NCI-H187 (cell line): ENCODE measurements at places on chromosomes 13 and 19.

GRCh38 chr13:80841414-80841813, 500.5 kb upstream of the SPRY2 start:
- DNase-seq, result no peak

- no peak for DNase-seq
Measured at GRCh38 chr13:111950697-111951096, 116.3 kb upstream of the SOX1 start.

GRCh38 chr19:5676772-5677105, 3.6 kb downstream of the MICOS13 start:
- DNase-seq, result no peak

- DNase-seq, result no peak
Measured at GRCh38 chr19:10876459-10877240, 5.3 kb downstream of the CARM1 start.

DNA sequence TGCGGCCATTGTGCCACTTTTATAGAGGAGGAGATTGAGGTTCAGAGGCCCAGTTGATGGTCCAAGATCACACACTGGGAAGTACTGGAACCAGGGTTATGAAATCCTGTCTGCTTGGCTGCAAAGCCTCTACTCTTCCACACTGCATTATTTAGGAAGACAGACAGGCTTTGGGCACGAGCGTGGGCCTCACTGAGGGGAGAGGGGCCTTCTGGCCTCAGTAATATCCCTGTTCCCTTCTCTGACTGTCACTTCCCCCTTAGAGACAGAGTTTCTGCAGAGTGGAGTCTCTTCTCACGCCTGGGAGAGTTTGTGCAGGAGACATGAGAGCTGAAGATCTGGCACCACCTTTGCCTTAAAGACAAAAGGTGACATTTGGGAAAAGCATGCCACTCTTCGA, 49.0 kb upstream of the PNMA8B start:
- DNase-seq, result no peak

- no peak for DNase-seq
Measured at GRCh38 chr13:97757807-97758206, 195.7 kb upstream of the IPO5 start.

DNA sequence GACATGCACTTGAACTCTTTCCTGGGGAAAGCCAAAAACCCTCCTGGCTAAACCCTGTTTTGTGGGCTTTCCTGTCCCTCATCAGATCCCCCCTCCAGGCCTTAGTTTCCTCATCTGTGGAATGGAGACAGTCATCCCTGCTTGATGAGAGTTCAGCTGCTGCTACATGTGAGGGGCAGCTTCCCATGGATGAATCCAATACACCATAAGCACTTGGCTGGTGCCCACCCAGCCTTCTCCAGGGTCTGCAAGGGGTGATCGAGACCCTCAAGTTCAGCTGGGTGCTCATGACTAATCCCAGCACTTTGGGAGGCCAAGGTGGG, 21.6 kb downstream of the IL12RB1 start:
- no peak for DNase-seq

DNA sequence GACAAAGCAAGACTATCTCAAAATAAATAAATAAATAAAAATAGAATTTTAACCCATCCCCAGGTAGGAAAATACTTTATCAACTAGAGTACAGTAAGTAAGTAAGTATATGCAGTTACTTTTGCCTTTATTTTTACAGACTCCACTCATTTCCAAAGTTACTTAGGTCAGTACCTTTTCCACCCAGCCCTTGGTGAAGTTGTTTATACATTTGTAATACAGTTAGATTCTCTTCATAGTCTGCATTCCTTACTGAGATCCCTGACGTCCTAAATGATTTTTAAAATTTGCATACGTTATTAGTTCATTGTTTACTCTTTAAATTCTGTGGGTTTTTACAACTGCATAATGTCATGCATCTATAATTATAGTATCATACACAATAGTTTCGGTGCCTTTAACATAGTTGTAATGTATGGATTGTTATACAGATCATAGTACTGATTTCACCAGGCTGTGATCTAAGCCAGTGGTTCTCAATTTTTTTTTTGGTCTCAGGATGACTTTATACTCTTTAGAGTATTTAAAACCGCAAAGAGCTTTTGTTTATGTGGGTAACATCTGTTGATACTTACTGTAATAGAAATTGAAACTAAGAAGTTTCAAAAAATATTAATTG, 10.4 kb downstream of the SETDB2 start:
- no peak for DNase-seq

GRCh38 chr13:37492075-37492474, 106.5 kb downstream of the POSTN start:
- DNase-seq, result no peak

- no peak for DNase-seq
Measured at GRCh38 chr13:78398743-78399410, 204.5 kb downstream of the POU4F1 start.

DNA sequence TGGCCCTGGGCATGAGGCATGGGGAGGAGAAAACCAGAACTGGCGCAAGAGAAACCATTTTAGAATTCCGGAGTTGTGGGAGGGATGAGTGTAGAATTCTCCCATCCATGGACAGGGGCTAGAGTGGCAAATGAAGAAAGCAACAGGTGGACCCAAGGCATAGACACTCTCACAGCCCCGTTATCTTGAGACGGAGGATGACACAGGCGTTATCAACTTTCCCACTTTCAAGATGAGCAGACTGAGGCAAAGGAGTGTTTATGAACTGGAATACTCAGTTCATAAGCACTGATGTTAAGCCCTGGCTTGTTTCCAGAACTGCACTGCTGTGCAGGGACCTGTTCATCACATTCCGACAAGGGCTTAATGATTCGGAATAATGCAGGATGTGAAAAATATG, 1.1 kb upstream of the GTF3A start:
- DNase-seq, result no peak

GRCh38 chr19:17757125-17757524, 5.8 kb downstream of the FCHO1 start:
- no peak for DNase-seq

DNA sequence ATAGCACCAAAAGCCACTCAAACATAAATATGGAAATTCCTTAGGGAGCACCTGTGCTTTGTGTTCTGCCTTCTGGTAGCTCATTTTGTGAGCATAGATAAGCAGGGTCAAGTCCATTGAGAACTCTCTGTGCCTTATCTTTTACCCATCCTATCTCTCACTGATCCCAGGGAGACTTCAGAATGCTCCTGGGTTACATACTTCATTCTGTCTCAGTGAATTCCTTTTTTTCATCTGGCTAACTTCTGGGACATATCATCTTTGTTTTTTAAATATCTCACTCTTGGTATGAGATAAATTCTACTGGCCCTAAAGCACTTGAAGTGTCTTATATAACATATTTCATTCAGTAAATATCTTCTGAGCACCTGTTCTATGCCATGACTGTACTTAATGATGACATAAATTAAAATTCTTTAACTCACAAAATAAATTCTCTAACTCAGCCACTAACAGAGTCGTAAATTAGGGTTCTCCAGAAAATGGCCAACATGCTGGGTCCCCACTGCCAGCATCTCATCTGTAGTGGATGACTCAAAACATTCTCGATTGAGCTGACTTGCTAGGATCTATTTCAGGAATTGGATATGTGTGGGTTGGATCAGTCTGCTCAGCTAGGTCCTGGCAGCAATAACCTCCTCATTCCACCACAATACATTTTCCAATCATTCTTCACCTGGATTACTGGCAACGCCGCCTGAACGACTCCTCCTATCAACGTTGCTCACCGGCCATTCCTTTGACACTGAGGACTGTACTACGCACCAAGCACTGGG, 170.2 kb downstream of the FOXO1 start:
- no peak for DNase-seq

- DNase-seq, result no peak
Measured at GRCh38 chr13:87998081-87998480, 326.9 kb downstream of the SLITRK5 start.

DNA sequence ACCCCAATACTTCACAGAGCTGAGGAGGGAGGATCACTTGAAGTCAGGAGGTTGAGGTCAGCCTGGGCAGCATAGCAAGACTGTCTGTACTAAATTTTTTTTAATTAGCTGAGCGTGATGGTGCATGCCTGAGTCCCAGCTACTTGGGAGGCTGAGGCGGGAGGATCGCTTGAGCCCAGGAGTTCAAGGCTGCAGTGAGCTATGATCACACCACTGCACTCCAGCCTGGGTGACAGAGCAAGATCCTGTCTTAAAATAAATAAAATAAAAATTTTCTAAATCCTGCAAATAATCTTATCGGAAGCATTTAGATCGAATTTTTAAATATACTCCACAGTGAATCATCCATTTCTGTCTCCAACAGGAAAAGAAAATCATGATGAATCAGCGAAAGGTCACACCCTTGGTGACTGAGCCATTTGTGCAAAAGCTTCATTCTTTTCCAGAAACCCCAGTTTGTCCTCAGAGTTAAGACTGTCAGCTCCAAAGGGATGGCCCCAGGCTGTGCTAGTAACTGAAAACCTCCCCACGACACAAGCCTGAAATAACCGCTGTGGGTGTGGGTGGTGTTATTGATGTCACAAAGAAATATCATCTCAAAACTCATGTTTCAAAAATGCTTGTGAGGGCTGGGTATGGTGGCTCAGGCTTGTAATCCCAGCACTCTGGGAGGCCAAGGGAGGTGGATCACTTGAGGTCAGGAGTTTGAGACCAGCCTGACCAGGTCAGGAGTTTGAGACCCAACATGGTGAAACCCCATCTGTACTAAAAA, 167.6 kb downstream of the PTPRS start:
- DNase-seq, result no peak

DNA sequence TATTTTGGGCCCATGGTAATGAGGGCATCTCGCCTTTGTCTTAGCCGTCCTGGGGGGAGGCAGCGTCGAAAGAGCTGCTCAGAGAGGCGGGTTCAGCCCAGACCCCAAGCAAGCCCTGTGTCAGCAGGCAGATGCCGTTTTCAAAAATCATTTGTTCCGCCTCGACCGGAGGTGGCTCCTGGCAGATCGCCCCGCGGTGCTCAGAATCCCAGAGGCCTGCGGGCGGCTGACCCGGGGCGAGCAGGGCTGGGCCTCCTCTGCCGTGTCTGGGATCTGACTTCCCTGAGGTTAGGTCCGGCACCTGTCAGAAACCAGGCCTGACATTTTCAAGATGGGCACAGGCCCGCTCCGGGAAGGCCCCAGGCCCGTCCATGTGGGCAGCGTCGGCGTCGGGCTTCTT, 36.1 kb downstream of the CRTC1 start:
- no peak for DNase-seq

- no peak for DNase-seq
Measured at GRCh38 chr13:91185294-91185863, 162.1 kb upstream of the MIR17HG start.

DNA sequence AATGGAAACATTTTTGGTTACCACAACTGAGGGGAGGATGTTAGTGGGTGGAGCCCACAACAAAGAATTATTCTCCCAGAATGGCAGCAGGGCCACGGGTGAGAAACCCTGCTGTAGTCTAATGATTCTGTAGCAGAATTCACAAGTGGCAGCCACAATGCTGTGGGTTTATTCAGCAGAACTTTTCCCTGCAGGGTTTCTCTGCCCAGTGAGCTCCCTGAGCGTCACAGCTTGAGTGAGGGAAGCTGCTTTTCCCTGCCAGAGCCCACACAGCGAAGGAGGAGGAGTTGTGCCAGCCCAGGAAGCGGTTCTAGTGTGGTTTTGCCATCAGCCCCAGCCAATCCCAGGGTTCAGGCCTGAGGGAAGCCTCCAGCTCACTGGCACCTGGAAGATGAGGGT, 4.4 kb downstream of the ATP12A start:
- no peak for DNase-seq

GRCh38 chr13:51305271-51305967, 34.1 kb upstream of the SERPINE3 start:
- no peak for DNase-seq

DNA sequence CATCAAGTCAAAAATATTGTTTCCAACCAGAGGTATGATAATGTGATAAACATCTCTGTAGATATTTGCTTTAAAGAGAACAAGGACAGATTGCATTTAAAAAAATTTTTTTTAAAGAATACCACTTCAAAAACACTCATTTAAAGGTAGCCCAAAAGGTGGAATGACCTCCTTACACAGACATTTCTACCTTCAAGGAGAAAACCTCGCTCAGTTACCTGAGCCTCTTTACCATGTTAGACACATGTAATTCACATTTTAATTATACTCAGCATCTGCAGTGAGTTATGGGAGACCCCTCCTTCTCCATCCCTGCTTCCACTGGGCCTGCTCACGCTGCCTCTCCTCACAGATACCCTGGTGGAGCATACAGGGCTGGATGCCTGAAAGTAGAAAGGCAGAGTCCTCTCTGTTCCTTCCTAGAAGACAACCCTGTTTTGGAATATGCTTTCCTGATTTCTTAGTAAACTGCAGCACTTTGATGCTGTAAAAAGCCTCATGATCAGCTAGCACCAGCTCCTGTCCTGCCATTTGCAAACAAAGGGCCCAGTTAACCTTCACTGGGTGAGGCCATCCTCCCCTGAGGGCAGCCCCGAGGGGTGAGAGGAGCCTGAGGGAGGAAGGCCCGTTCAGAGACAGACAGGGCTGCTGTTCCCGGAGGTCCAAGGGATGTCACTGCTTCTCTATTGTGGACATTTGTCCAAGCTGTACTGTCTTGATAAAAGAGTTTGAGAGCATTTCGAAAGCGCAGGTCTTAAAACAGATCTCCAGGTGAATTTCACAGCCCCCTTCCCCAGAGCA, 117.8 kb downstream of the IRS2 start:
- no peak for DNase-seq

DNA sequence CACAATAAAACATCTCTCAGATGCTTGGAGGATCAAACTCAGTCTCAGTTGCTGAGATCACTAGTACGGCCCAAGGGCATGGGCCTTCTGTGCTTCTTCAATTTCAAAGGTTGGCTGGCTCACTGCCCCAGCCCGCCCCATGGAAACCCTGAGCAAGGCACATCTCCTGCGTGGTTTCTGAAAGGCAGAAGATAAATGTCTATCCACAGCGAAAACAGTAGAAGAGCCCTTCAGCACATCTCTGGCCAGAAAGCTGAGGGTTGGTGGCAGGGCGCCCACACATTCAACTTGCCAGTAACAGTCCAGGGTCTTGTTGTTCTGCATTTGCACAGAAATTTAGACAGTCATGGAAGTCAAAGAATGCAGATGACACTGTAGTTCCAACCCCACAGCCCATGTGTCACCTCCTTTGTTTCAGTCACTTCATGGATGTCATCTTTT, 24.0 kb upstream of the KATNAL1 start:
- no peak for DNase-seq

- no peak for DNase-seq
Measured at GRCh38 chr19:32879741-32880140, 10.2 kb upstream of the SLC7A9 start.

DNA sequence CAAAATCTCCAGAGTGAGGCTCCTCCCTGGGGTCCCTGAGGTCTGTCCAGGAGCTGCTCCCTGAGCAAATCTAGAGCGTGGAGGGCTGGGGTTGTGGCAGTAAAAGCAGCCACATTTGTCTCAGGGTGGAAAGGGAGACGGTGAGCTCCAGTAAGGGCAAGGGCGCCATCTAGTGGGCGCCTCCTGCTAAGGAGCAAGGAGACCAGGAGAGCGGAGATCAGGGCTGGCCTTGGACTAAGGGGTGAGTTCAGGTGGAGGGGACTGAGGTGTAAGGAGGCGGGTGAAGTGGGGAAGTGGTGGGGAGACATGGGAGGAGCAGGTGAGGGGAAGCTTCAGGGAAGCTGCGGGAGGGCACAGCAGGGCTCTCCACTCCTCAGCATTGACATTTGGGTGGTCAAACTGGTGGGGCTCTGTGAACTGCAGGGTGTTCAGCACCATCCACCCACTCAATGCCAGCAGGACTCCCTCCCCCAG, 5.3 kb upstream of the CEACAM21 start:
- DNase-seq, result peak; percentile 37
